ENCODE measurements at places on chromosomes 5 and 9.

DNA sequence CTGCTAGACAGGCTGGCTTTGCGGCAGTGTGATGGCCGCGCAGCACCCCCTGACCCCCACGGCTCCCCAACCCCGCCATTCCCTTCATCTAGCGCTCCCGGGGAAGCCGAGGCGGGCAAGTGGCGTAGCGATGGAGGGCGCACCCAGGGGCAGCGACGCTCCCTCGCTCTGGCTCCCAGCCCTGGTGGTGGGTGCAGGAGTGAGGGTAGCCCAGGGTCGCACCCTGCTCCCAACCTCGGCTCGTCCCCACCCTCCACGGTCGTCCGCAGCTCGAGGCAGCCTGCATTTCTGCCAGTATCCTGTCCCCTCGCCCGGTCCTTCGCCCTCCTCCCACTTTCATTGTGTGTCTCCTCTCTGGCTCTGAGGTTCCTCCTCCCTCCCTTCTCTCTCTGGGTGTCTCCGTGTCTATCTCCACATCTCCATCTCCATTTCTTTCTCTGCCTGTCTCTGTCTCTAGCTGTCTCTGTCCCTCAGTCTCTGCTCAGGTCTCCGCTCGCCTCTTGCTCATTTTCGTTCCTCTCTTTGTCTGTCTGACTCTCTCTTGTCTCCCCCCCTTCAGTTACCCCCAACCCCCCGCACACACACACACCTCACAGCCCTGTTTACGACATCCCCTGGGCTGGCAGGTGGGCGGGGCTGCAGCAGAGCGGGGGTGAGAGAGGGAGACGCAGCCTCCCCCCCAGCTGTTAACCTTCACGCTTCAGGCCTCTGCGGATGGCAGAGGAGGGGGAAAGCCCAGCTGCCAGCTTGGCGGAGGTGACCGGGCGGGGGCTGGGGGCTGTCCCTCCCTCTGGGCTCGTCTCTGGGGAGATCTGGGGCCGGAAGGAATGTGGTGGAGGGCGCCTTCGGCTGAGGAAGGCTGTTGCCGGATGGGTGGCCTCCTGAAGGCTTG, 48.7 kb upstream of the PSD2 start:
- DNase-seq = peak; percentile 30

- DNase-seq = no peak
These were observed 3.1 kb downstream of the MRPS2 start for GRCh38 chr9:135503371-135504261.

- no peak for DNase-seq
These were observed 40.9 kb upstream of the PWWP2A start for GRCh38 chr5:160159991-160160792.

- peak; percentile 13 for DNase-seq
These were observed 724 bp downstream of the MACROH2A1 start for GRCh38 chr5:135398160-135398854.

DNA sequence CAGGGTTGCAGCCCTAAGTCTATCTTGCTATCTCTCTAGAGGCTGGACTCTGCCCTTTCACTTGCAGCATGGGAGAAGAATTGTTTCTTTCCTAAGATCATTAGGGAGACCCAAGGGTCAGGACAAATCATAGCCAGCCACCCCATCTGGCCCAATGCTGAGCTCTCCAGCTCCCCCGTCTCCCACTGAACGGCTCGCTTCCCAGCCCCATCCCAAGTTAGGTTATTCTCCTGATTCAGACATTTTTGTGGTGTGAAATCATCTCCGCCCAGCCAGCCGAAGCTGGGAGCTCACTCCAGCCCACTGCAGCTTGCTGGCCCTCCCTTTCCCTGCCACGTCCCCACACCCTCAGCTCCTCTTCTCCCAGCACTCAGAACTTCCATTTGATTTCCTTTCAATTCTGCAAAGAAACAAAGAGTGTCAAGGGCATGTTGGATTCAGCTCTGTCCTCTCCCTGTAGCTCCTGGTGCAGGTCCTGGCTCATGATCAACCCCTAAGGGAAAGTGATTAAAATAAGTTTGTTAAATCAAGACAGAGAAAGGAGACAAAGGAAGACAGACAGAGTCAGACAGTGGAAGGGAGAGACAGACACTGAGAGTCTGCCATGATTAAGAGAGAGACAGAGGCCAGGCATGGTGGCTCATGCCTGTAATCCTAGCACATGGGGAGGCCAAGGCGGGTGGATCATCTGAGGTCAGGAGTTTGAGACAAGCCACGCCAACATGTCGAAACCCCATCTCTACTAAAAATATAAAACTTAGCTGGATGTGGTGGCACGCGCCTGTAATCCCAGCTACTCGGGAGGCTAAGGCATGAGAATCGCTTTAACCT, 12.6 kb upstream of the SPARC start:
- no peak for DNase-seq

DNA sequence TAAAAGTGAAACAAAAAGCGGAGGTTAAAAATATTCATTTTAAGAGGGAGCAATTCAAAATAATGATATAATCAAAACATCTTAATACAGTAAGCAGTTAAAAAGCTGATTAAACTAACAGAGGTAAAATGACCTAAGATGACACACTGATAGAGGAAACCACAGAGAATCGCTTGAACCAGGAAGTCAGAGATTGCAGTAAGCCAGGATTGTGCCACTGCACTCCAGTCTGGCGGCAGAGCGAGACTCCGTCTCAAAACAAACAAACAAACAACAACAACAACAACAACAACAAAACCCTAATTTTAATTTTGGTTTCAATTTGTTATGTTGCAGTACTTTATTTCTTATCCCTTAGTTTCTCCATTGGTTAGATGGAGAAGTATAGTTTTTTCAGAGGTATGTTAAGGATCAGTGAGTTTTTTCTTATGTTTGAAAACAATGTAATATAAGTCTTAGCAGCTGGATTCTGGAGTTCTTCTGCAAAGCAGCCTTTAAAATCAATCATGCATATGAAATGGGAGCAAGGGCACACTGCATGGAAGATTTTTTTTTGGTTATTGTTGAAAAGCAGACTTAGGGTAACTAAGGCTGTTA, 58.5 kb downstream of the MLANA start:
- no peak for DNase-seq

GRCh38 chr5:167217097-167217743, 1074.2 kb upstream of the WWC1 start:
- no peak for DNase-seq

- DNase-seq = no peak
These were observed 210.5 kb downstream of the GRIA1 start for GRCh38 chr5:153700940-153701339.

DNA sequence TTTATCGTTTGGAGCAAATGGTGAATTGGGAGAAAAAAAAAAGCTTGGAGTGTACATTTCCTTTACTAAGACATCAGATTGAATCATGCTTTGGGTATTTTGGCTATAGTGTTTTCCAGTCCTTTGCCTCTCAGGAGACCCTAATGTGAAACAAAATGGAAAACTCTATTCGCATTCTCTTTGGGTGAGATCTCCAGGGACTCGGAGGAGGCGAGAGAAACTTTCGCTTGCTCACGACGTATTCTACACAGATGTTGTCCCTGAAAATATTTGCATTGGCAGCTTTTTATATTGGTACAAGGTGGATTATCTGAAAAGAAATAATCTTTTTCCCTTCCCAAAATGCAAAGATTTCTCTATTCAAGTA, 1240.1 kb upstream of the WWC1 start:
- no peak for DNase-seq

DNA sequence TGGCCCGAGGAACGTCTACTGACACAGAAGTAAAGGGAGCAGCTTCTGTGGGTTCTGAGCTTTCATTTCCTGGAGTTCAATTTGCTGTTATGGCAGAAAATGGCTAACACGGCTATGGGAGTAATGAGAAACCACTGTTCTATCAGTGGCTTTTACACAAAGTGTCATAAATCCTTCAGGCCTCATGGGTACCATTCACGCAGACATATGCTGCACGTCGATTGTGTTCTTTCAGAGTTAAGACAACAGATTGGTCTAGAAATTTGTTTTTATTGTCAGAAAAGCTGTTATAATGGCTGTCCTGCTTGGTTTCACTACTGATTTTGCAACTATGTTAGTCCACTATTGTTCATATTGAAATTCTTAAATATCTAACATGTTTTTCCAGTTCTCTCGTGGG, 135.4 kb downstream of the ALDH1A1 start:
- no peak for DNase-seq

- no peak for DNase-seq
These were observed 453.8 kb upstream of the ZNF608 start for GRCh38 chr5:125199968-125200865.

GRCh38 chr5:138664276-138664943, 88.8 kb upstream of the CTNNA1 start:
- no peak for DNase-seq

DNA sequence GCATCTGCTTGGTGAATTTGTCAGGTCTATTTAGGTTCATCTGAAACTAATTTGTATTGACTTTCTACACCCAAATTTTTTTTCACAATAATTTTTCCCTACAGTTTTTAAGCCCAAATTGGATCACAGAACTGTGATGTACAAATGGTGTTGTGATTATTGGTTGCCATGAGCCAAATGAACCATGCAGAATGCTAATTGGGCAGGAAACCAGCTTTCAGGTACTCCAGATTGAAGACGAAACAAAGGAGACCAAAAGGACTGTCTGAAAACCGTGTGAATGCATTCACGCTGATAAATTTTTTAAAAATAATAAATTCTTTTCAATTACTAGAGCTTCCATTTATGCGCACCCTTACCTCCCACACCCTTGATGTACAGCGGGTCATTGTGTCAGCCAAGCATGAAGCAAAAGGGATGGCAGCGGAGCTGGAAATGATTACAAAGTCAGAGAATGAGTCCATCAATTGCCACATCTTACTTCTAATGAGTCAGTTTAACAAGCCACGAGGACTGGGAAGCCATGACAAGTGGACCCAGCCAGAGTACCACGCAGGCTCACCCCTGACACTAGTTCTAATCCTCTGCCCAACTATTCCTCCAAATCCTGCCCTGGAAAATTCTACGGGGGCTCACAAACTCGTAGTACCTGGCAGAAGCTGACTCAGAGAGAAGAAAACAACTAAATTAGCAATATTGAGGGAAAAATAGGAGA, 66.5 kb downstream of the SEMA6A start:
- no peak for DNase-seq

DNA sequence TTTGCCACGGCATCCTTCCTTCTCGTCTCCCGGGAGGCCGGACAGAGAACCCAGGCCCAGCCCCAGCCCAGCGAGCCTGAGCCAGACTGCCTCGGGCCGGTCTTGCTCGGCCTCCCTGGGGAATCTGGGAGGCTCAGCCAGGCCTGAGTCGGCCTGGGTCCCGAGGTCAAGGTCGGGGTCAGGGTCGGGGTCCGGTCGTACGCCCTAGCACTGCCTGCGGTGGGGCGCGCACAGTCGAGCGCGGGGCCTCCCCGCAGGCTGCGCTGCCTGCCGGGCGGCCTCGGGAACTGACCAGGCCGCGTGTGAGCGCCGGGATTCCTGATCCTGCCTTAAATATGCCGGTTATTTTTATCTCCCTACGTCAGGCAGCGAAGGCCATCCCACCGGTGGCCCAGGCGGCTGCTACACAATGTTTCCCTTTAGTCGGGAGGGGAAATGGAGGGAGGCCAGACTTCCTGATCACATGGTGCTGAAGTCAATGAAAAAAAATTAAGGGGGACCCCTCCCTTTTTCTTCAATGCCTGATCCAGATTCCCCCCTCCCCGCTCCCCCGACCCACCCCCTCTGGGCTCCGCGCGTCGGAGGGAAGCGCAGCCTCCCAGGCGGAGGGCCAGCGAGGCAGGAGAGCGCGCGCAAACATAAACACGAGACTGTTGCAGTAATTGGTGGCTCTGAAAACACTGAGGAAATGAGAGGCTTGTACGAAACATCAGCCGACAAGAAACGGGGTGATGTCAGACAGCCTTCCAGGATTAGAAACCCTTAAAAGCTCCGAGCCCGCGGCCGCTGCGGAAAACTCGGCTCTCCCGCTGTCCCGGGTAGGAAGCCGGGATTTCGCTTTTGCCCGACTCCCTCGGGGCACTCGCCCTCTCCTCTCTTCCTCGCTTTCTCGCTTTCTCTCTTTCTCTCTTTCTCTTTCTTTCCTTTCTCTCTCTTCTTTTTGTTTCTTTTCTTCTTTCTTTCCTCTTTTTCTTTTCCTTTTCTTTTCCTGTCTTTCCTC, 148.2 kb upstream of the KLF4 start:
- no peak for DNase-seq

DNA sequence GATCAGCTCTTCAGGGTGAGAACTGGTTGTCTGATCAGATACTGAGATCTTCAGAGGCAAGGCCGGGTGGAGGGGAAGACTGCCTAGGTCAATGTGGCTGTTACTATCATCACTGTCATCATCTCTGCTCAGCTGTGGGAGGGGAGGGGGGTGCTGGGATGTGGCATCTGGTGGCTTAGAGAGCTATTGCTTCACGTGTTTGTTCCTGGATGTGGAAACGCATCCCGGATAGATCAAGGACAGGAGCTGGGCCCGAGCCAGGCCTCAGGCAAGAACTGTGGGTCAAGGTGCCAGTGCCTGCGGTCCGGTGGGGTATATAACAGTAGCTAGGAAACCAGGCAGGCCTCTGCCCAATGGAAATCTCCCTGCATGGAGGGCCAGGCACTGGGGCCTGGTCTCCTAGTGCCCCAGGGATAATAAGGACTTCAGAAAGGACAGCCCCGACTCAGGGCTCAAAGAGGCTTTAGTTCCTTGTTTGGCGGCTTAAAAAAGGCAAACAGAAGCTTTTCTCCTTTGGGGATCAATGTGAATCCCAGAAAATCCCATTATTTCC, 30.3 kb upstream of the TIFAB start:
- no peak for DNase-seq

DNA sequence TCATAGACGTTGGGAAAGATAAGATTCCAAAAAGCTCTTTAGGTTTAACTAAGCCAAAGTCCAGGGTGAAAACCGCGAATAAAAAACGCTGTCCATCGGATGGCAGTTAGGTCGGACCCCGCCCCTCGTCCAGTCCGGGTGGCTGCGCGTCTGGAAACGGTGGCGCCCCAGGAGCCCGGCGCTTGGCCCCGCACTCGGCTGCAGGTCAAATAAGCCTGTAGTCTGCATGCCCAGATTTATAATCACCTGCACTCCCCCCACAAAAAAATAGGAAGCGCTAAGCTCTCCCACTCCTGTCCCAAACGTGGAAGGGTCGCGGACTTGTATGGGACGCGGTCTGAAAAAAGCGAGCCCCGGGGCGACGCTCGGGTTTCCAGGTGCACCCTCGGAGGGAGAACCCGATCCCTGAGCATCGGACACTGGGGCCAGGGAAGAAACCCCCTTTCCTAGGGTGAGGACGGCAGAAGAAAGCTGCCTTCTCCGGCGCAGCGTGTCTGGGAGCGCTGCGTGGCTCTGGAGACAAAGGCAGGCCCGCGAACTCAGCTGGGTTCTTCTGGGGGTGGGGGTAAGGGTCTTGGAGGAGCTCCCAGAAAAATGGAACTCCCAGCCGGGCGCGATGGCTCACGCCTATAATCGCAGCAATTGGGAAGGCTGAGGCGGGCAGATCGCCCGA, 923 bp upstream of the ZBTB5 start:
- DNase-seq = no peak

- no peak for DNase-seq
These were observed 5.5 kb downstream of the MYORG start for GRCh38 chr9:34370970-34371880.

GRCh38 chr5:153987301-153987700, 51.4 kb downstream of the FAM114A2 start:
- DNase-seq = no peak

GRCh38 chr9:130660326-130660682, 4.1 kb upstream of the PRDM12 start:
- no peak for DNase-seq
